ENCODE measurements at places on chromosomes 1 and 21.

- no peak for DNase-seq
These were observed 14.8 kb upstream of the DDR2 start for GRCh38 chr1:162617513-162617912.

- peak; percentile 23 for DNase-seq
These were observed 582 bp downstream of the SLC37A1 start for GRCh38 chr21:42513985-42514882.

- no peak for DNase-seq
These were observed 1054.6 kb downstream of the PLA2G4A start for GRCh38 chr1:187883356-187883755.

GRCh38 chr1:69777423-69777822 lies 209.7 kb downstream of the LRRC7 start:
- DNase-seq = no peak

DNA sequence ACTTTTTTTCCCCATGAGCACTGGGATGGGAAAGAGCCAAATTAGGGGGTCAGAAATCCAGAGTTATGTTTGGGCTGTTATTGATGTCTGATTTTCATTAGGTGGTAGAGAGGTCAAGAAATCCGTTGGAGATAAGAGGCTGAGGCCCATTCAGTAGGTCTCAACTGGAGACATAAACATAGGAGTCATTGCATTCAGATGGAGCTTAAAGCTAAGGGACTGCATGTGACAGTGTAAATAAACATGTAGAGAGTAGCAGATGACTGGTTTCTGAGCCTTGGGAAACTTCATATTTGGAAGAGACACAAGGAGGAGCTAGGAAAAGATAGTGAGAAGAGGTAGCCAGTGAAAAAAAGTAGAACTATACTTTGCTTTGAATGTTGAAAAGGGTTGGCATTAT lies 11.7 kb downstream of the PTPRC start:
- DNase-seq = no peak

GRCh38 chr1:87916965-87917364 lies 588.3 kb downstream of the LMO4 start:
- no peak for DNase-seq

DNA sequence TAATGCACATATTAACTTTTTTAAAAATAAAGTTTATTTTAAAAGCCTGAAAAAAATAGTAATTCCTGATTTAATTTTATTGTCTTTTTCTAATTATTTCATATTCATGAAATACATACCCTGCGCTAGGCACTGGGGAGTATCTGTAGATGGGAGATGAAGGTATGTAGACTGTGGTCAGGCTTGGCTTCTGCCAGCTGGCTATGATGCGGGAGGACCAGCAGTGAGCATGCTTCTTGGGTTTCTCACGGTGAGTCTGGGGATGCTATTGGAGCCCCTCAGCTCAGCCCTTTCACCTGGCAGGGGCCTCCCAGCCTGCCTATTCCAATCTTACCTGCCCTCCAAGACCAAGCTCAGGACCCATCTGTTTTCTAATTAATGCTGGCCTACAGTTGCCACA lies 138.4 kb downstream of the NOS1AP start:
- DNase-seq = no peak

DNA sequence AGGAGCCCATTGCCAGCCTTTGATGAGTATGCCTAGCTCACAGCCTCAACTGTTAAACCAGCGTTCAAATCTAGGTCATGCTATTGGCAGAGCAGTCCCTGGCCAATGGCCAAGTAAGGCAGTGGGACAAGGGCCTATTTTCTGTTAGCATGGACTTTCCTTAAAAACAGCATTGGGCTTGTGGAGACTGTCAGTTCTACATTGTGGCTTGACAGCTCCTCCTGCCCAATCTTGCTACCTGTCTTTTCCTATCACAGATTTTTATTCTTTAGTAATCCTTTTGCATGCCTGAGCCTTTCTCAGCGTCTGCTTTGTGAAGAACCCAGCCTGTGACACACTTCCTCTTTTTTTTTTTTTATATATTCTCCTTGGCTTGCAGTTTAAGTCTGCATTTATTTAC lies 56.4 kb downstream of the DIP2A start:
- DNase-seq = no peak

DNA sequence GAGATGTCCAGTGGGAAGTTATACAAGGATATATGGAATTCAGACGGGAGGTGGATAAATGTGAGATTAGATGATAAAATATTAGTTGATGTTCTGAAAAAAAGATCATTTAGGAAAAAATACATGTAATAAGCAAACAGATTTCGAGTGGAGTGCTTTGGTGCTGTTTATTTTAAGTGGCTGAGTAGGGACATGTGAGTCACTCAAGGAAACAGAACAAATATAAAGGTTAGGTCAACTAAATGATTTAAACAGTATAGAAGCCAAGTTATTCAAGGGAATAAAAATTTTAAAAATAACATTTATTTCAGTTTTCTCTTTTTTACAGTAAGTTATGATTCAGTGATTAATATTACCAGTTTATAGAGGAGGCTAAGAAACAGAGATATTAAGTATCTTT lies 1046.7 kb upstream of the B3GALT2 start:
- DNase-seq = no peak

DNA sequence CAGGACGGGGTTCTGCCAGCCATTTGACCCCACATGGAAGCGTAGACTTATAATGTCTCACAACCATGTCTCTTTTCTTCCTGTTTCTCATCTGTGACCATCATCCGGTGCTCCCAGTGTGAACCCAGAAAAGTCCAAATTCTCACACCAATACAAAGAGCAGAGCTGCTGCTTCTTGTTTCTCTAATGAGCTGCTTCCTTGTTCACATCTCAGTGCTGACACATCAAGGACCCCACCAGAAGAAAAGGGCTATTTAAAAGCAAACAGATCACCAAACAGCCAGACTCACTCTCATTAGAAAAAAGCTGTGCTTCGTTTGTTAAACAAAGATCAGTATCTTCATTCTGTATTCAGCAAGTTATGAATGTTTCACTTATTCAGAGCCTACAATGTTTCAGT lies 835 bp upstream of the LCE1D start:
- DNase-seq = no peak

DNA sequence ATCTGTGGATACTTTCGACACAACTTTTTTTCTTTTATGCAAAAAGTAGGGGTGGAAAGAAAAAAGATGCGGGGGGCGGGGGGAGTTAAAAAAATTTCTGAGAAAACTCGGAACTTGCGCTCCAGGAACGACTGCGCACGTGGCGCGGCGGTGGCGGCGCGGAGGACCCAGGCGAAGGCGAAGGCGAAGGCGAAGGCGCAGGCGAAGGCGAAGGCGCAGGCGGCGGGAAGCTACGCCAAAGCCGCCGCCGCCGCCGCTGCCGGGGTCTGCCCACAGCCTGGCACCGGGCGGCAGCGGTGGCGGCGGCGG lies 208 bp upstream of the BARHL2 start:
- DNase-seq = no peak

DNA sequence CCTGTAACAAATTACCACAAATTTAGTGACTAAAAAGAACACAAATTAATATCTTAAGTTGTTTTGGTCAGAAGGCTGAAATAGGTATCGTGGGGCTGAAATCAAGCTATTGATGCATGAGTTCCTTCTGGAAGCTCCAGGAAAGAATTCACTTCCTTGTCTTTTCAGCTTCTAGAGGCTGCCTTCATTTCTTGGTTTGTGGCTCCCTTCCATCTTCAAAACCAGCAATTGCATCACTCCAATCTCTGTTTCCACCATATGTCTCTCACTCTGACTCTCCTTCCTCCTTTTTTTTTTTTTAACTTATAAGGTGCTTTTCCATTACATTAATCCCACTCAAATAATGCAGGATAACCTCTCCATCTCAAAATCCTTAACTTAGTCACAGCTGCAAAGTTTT lies 78.4 kb downstream of the OLFM3 start:
- no peak for DNase-seq

GRCh38 chr1:104574620-104575019 lies 824.9 kb downstream of the AMY1C start:
- no peak for DNase-seq

GRCh38 chr1:205294175-205294917 lies 27.2 kb downstream of the NUAK2 start:
- DNase-seq = no peak

- DNase-seq = no peak
These were observed 177.7 kb downstream of the ADSS2 start for GRCh38 chr1:244273845-244274619.

GRCh38 chr1:29945426-29945825 lies 709.1 kb downstream of the PTPRU start:
- DNase-seq = no peak

DNA sequence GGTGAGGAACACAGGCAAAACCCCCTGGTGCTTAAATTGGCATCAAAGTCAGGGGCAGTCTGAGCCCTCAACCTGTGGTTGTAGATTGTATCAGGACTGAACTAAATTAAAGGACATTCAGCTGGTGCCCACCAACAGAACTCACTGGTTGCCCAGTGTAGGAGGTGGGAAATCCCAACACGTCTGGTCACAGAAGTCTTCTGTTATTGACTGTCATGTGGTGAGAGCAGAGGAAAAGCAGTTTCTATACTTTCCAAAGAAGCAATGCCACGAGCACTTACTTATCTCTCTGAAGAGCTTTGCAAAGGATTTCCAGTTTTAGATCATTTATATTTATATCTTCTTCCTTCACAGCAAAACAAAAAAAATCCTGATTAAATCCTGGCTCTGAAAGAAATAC lies 15.0 kb upstream of the ACTA1 start:
- DNase-seq = no peak

- DNase-seq = no peak
These were observed 118.2 kb upstream of the HOOK1 start for GRCh38 chr1:59696421-59697115.
